ENCODE measurements at places on chromosomes 3 and 15. TPM values are rescaled to one million over a fixed set of nuclear protein-coding genes. Genes with fewer than 3 reads are reported as not detected.

The LTF gene
- total RNA-seq: not detected

The UTS2B gene
- not detected for total RNA-seq

The SHF gene
- 111 TPM for total RNA-seq

The UBXN7 gene
- 99.2 TPM for total RNA-seq

The SH2D7 gene
- total RNA-seq: not detected

The GRIP2 gene
- total RNA-seq: not detected

The DPH6 gene
- total RNA-seq: 9.9 TPM

DNA sequence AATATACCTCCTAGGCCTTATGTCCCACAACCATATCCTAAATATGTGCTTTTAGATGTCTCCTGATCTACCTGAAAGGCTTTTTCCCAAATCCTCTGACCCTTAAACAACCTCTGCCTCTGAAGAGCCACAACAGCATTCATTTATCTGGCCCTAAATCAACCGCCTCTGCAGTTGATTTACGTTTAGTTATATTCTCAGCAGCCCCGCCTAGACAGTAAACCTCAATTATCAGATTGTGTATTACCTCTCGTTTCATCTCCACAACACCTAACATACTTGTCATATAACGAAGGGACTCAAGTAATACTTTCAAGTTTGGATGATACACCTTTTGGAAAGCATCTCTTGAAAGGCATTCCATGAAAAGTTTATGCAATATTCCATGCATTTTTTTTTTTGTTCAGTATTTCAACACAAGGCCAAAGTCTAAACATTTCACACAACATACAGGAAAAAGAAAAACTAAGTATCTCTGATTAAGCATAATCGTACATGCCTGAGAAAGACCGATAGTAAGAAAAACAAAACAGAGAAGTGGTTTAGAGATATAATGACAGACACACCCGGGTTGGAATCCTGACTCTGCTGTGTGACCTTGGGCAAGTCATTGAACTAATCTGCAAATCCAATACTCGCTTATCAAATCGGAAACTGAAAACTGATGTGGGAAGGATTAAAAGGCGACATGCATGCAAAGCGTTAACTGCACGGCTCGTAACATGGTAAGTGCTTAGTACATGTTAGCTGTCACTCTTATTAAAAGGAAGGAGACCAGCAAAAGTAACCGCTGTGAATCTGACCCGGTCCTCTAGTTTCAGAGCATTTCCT lies 778 bp downstream of the CRBN start:
- peak; percentile 38 for ATAC-seq

DNA sequence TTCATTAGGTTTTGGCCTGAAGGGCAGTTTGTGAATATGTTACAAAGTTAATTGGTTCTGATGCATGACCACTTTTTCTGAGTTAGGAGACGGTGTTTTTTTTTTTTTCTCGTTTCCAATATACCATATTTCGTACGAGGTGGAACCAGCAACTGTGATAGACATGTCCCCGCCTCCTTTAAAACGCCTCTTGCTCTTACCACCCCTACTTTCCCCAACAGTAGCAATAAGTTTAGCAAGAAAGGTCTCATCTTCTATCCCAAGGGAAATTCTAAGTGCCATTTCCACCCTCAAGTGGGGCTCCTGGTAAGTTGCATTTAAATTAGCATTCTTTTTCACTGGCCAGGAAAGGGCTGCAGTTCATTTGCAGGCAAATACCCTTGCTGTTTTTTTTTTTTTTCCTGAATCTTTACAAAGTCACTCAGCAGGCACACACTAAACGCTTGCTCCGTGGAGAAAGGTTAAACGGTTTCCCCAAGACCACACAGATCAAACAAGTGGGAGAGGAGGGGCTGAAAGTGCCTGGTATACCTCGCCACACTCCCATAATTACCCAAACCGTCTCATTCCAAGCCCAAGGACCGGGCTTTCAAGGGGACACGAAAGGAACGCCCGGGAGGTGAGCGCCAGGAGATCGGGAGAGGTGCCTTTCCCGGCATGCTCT lies 39.5 kb upstream of the MGA start:
- no peak for ATAC-seq

DNA sequence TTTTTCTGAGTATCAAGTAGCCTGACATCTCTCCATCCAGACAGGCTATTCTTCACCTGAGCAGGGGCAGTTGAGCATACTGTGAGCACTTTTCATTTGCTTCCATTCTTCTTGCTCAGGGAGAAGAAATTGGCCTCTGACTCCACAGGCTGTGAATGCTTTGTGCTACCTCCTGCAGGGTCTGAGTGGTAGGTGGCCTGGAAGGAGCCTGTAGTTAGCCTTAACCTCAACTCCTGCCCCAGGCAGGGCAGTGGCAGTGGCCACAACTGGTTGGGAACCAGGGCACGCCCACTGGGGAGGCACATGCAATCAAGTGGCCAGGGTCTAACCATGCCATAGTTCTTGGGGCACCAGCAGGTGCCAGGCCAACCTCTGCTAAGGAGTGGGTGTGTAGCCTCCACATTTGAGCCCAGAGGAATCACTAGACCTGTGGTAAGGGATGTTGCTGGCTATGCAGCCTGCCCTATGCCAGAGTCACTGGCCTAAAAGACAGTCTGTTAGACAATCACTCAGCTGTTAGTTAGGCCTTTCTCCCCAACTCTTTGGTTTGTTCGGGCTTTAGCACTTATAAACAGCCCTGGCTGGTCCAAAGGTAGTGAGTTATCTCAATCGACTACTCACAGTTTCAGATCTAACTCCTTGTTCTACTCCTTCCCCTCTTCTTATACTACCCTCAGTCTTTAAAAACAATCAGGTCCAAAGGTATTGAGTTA lies 7.4 kb downstream of the C3orf62 start:
- ATAC-seq: no peak

GRCh38 chr3:8972639-8973038 lies 9.4 kb upstream of the RAD18 start:
- ATAC-seq: peak; percentile 64

DNA sequence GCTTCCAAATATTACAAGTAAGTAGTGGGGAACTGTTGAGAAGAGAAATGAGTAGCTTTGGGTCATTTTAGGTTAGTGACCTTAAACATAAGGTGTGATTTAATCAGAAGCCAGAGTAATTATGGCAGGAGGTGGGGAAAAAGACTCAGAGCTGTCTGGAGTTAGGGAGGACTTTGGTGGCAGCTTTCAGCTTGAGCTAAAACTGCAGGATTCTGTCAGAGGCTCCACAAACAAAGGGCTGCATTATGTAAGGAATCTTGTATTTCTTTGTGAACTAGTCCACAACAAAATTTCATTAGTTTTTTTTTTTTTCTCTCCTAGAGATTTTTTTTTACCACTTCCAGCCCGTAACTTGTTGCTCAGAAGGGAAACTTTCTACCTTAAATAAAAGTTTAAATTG lies 345.3 kb downstream of the TIGIT start:
- no peak for ATAC-seq

- ATAC-seq: no peak
These were observed 135.3 kb downstream of the MEX3B start for GRCh38 chr15:81910355-81911021.

- ATAC-seq: no peak
These were observed 54.5 kb downstream of the SEC22A start for GRCh38 chr3:123256256-123256655.

GRCh38 chr15:48925714-48926223 lies 38.0 kb downstream of the SHC4 start:
- ATAC-seq: peak; percentile 63

DNA sequence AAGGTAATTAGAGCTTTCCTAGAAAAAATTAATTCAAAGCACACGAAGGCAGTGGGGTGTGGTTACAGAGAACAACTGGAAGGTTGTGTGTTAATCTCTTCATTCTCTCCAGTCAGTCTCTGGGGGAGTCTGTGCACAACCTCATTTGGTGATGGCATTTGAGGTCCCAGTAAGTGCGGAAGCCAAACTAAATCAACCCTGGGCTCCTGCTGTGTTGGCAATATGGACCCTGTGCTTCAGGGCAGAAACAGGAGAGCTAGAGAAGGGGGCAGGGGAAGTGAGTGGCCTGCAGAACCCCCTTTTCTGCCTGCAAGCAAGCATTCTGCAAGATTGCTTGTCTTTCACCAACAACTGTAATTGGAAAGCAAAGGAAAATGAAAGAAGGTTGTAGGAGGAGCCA lies 195.9 kb upstream of the ST8SIA2 start:
- ATAC-seq: no peak

DNA sequence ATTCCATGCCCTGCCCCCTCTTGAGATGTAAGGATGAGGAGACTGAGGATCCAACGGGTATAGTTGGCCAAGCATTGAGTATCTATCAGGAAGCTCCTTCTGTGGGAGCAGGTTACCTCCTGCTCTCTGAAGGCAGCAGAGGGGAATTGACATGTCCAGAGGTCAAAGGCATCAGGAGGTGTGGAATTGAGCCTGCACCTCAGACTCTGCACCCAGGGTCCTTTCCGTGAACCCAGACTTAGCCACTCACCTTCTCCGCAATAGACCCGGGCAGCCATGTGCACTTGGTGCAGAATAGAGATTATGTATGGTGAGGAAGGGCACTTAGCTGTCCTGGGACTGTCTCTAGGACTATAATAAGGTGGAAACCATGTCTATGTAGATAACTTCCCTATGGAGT lies 399.0 kb upstream of the TPM1 start:
- ATAC-seq: no peak

- ATAC-seq: no peak
These were observed 277.9 kb upstream of the TLE3 start for GRCh38 chr15:70375586-70375985.

DNA sequence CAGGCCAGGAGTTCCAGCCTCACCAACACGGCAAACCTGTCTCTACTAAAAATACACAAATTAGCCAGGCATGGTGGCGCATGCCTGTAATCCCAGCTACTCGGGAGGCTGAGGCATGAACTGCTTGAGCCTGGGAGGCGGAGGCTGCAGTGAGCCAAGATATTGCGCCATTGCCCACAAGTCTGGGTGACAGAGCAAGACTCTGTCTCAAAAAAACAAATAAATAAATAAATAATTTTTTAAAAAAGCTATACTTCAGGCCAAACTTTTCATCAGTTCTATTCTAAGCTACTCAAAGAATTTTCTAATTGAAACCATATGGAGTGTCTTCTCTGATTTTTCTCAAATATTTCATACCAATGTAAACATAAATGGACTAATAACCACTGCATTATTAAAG lies 43.5 kb downstream of the PHC3 start:
- no peak for ATAC-seq

GRCh38 chr15:51198701-51199232 lies 104.1 kb upstream of the TNFAIP8L3 start:
- ATAC-seq: no peak

Data from activated T-helper 17 cell treated with anti-CD3 and anti-CD28 coated beads, Interleukin-2, amount 50 U/mL, for 72 hours (primary cell).